ENCODE measurements at places on chromosomes 11 and 22.

- DNase-seq = no peak
Measured at GRCh38 chr11:62443390-62444235, 24.8 kb downstream of the SCGB1A1 start.

DNA sequence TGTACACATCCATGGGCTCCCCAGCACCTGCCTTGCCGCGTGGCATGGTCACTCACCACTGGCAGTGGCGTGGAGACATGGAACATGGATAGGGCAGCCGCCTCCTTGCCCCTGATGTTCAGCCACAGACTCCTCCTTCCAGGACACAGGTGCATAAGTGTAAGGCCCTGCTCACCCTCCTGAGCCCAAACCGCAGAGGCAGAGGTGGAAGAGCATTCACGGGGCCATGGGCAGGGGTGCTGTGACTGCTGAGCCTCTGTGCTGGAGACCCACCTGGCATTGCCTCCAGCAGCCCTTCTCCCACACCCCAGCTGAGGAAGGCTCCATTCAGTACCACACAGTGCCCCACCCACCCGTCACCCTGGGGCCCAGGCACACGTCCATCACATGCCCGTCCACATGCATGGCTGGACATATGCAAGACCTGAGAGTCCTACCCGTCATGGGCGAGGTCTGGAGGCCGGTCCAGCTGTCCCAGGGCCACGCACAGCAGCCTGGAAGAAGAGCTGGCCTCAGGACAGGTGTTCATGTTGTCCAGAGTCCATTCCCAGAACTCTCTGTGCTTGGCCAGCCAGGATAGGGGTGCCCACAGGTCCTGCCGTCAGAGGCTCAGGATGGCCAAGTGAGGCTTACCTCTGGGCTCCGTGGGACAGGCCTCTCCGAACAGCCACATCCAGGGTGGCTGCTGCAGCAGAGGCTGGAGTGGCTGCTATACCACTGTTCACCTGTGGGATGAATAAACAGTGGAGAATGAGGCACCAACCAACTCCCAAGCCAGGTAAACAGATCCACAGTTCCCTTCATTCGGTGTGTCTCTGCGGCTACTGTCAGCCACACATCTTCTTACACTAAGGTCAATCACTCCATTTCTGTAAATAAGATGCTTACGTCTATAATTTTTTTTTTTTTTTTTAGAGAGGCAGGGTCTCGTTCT lies 1.7 kb upstream of the TUBGCP6 start:
- DNase-seq = no peak

DNA sequence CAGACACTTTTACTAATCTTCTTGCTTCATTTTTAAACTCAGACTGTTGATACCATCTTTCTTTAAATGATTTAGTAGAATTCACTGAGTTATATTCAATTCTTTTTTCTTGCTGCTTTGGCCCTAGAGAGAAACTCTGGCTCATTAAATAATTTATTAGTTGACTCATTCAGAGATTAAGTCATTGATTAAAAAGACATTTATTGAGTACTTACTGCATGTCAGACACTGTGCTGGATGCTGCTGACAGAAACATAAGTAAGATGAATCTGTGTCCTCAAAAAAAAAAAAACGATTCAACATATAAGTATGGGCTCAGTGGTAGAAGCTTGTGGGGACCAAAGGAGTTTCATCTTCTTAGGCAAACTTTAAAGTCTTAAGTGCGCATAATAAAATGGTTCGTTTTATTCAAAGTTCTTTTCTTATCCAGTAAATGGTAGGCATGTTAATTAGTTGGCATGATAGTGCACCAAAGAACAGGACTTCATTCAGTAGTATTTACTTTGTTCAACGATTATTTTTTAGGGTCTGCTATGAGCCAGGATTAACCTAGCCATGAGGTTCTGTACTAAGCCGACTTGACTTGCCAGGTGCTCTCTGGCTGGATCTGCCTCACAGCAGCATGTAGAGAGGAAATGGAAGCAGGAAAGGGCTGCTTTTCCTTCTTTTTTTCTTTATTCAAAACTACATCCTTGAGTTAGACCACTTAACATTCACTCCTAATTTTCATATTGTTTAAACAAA lies 281.0 kb upstream of the CTSC start:
- no peak for DNase-seq

- DNase-seq = no peak
Measured at GRCh38 chr11:69636512-69637197, 4.3 kb upstream of the CCND1 start.

DNA sequence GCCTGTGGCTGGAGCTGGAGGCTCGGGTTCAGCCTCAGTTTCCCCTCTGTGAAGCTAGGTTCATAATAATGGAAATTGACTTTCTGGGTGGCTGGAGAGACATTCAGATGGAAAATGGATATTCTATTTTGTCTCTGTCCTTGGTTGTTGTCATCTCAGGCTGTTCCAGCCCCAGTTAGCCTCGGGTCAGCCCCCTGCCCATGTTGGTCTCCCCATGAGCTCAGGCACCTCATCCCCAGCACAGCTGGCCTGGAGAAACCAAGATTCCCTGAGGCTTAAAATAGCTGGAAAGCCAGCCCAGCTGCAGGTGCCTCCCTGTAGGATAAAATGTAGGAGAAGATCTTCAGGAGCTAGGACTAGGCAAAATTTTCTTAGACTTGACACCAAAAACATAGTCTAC lies 129.5 kb downstream of the MED15 start:
- DNase-seq = no peak

DNA sequence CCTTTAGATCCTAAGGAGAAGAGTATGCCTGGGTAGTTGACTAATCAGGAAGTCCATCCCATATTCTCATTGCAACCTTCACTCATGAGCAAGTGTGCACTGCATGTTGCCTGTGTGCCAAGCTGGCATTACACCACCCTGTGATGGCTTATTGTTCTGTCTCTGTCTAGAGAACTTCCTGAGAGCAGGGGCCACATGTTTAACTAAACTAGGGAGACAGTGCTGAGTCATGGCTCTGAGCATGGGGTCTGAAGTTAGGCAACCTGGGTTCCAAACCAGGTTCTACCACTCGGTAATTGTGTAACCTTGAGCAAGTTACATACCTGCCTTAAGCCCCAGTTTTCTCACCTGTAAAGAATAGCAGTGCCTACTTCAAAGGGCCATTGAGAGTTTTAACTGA lies 39.6 kb downstream of the CSNK2A3 start:
- no peak for DNase-seq

GRCh38 chr22:20116376-20116950 lies 559 bp downstream of the RANBP1 start:
- no peak for DNase-seq
